ENCODE measurements at places on chromosomes 5 and 9.

DNA sequence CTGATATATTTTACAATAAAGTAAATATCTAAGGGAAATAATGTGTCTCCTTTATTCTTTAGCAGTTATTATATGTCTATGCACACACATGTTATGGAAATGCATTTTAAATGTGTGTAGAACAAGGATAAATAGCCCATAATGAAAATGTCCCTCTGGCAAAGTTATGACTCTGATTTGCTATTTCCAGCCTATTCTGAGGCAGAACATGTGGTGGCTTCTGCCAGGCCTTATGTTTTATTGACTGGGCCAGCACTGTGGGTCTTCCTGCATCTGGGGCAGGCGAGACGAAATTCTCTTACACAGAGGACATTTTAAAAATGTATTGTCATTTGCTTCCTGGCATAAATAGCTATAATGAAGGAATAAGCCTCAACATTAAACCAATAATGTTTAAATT, 52.8 kb downstream of the S1PR3 start:
- H3K4me3 ChIP-seq, result no peak overlapping the region
- no peaks in the 10 kb centered on the region for H3K4me1 ChIP-seq
- peaks cover 3% of the 10 kb centered on the region for H3K27me3 ChIP-seq

- peak overlapping the region; percentile 93 for H3K4me3 ChIP-seq
- H3K36me3 ChIP-seq, result 0 out of 2 replicates have a peak, but pooled peaks cover 5% of the 10 kb centered on the region
- peak; percentile 55 for DNase-seq
- peak overlapping the region; percentile 76 for H3K27ac ChIP-seq
These were observed 1.5 kb downstream of the DCAF10 start for GRCh38 chr9:37801959-37802711.

GRCh38 chr5:42377496-42377895, 45.7 kb upstream of the GHR start:
- H3K27ac ChIP-seq, result no peak overlapping the region
- no peak for DNase-seq
- H3K4me3 ChIP-seq, result no peak overlapping the region
- no peaks in the 10 kb centered on the region for H3K4me1 ChIP-seq
- H3K36me3 ChIP-seq, result no peaks in the 10 kb centered on the region

- peak; percentile 49 for DNase-seq
- no peaks in the 10 kb centered on the region for H3K4me1 ChIP-seq
- H3K27ac ChIP-seq, result no peak overlapping the region
- no peaks in the 10 kb centered on the region for H3K36me3 ChIP-seq
- H3K4me3 ChIP-seq, result no peak overlapping the region
- no peaks in the 10 kb centered on the region for H3K27me3 ChIP-seq
These were observed 13.6 kb upstream of the LAMC3 start for GRCh38 chr9:130995086-130996011.

DNA sequence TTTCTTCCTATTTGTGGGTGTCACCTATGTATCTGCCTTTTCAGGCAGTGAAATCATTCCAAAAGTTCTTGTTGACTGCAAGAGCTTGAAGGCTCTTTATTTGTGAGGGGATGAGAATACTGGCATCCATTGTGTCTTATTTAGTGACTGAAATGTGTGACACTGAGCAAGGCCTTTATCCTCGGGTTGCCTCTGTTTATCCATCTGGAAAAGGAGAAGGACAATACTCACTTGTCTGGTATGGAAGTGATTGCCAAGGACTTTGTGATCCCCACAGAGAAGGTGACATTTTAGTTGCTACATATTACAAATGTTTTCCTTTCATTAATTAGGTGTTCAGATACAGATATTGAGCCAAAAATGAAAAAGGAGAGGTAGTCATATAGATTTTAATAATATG, 80.2 kb downstream of the ARRDC3 start:
- no peak overlapping the region for H3K27ac ChIP-seq
- no peaks in the 10 kb centered on the region for H3K4me1 ChIP-seq
- no peaks in the 10 kb centered on the region for H3K27me3 ChIP-seq
- no peak overlapping the region for H3K4me3 ChIP-seq

All from Karpas-422 (cell line).